ENCODE measurements at places on chromosomes 1 and 21.
A peak's percentile ranks its signal among the peaks of the same experiment; 100 is the strongest.

GRCh38 chr1:169886931-169887330 is 6.8 kb downstream of the SCYL3 start:
- no peak for DNase-seq

GRCh38 chr1:185068341-185068740 is 23.0 kb downstream of the RNF2 start:
- DNase-seq: no peak

- no peak for DNase-seq
Observed at GRCh38 chr1:154219541-154219940, 1.2 kb upstream of the UBAP2L start.

- DNase-seq: peak; percentile 19
Observed at GRCh38 chr1:158035976-158036583, 42.6 kb downstream of the KIRREL1 start.

DNA sequence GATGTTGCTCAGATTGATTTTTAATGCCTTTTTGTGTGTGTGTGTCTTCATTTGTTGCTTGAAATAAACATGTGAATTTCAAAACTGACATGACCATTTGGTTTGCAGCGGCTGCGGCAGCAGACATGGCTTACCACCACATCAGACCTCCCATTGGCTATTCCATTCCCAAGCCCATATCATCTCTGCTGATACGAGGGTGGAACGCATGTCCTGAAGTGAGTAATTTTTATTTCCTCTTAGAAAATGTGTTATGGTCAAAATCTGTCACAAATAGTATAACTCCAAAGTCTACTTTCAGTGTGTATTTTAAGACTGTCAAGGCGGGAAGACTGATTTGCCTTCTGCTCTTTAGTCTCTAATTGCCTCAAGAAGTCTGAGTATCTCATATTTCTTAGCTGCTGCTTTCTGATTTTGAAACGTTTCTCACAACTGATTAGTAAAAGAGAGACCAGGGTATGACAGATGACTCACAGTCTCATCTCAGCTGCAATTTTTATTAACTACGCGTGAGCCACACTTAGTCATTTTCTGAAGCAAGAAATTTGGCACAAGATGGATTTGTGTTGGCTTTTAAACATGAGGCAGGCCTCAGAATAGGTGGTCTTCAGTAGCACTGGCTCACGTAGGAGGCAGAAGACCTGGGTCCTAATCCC is 49.0 kb downstream of the LRRC53 start:
- DNase-seq: no peak

DNA sequence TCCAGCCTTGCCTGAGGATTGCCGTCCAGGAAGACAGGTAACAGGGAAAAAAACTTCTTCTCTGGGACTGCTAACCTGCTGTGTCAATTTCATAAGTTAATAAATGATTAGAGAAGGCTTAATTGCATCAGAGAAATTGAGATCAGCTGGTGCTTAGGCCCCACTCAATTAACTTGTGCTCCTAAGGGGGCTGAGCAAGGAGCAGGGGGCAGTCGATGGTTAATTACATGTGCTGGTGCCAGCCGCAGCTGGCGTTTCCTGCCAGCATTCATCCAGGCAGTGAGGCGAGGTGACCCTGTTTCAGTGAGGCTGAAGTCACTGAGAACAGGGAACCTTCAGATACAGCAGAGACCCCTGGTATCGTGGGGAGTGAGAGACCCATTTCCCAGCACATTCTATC is 60.0 kb downstream of the FAM163A start:
- peak; percentile 16 for DNase-seq

- no peak for DNase-seq
Observed at GRCh38 chr1:19689856-19690255, 25.2 kb downstream of the HTR6 start.

GRCh38 chr21:31410499-31411131 is 66.6 kb upstream of the TIAM1 start:
- no peak for DNase-seq

DNA sequence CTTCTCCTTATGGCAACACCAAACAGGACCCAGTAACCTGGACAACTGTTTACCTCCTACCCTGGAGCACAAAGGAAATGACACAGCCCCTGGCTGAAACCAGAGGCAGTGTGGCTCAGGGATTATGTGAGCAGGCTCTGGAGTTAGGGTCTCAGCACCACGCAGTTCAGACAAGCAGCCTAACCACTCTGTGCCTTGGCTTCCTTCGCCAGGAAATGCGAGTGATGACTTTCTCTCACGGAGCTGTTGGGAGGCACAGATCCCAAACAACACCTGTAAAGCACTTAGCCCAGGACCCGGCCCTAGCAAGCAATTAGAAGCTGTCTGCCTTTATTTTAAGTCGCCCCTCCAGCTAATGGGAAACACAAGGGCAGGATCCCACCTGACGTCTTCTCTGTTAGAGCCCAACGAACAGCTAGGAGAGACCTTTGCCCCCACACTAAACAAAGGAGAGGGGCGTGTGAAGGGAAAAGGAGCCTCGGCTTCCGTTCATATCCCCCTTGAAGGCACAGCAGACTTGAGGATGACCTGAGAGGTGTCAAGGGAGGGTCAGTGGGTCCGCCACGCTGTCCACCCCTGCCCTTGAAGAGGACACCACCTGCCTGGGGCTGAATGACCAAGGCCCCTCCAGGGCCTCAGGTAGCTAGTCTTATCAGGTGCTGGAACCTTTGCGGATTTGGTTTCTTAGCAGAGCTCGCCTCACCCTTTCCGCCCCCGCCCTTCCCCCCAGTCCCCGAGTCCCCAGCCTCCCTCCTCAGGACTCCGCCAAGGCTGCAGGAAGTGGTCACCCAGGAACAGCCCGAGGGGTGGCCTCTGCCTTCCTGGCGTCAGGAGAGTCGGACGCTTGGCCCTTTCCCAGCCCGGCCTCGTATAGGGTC is 860 bp downstream of the TMEM63A start:
- no peak for DNase-seq

- DNase-seq: no peak
Observed at GRCh38 chr1:158103861-158104522, 76.7 kb upstream of the CD1D start.

DNA sequence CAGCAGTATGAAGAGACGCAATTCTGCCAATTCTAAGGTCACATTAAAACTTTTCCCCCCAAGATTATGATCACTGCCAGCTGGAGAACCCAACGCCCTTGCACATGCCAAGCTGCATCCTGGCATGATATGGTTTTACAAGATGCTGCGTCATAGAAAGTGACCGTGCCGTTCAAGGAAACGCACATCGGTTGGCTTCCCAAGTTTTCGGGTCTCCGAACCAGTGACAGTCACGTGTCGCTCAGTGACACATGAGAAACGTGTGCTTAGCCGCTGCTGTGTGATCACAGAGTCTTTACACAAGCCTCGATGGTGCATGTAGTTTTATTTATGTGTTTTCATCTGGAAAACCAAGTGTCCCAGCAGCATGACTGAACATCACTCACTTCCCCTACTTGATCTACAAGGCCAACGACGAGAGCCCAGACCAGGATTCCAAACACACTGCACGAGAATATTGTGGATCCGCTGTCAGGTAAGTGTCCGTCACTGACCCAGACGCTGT is 7.4 kb downstream of the SMIM1 start:
- no peak for DNase-seq

- no peak for DNase-seq
Observed at GRCh38 chr21:44612029-44612486, at the start of gene KRTAP10-8. KRTAP10-8 (plus strand) TSS chr21:44612079; CDS start chr21:44612101, 22 bp downstream.

GRCh38 chr1:119298687-119299303 is 69.8 kb upstream of the HAO2 start:
- DNase-seq: peak; percentile 83

DNA sequence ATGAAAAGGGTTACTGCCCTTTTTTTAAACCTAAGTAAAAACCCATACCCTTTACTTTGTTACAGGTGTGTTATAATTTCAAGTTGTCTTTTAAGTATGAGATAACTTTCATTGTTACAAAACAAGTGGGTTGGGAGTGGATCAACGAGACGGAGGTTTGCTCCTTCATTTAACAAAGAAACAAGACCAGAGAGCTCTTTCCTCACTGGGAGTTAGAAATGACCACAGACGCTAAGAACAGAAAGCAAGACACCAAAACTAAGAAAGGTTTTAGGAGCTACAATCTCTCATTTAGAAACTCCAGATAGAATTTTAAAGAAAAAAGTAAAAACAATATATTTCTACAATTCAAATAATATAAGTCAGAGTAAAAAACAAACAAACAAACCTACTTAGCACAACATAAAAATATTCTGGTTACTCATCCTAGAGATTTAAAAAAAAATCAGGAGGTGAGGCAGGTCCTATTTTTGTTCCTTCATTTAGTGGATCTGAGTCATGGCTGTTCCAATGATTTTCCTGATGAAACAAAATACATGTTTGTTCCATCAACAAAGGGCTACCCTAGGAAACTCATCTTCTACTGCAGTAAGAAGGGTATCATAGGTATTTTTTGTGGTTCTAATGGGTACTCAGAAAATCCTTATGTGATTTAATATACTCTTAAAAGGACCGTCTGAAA is 33.0 kb downstream of the APP start:
- DNase-seq: no peak

GRCh38 chr1:3609016-3609768 is 2.1 kb downstream of the MEGF6 start:
- no peak for DNase-seq

- DNase-seq: no peak
Observed at GRCh38 chr1:89692601-89693521, 59.9 kb downstream of the LRRC8C start.

DNA sequence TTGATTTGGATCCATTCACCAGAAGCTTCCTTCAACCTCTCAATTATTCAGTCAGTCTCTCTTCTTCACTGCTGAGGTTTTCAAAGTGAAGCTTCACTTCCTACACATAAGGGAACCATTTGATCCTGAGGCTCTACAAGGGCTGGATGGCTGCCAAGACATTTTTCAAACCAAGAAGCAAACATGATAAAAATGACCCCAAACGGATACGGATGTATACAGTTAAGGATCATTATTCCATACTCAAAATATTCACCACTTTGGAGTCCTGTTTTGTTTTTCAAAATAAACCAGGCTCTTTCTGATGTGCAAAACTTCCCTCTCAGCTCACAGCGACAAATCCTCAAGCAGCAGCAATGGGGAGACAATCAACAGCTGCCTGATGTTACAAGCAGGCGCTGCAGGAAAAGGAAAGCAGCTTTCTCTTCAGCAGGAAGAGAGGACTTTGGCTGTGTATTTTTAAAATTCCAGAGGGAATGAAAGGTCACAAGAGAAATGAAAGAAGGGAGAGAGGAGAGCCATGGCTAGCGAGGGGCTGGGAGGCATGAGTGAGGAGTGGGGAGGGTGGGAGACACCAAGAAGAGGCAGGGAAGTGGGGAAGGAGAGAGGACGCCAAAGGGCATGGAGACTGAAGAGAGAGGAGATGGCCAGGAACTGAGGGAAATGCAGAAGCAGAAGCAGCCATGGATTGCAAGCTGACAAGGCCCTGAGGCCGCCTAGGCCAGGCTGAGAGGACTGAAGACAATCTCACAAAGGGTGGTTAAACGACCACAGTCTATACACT is 145.4 kb downstream of the SLC45A1 start:
- peak; percentile 67 for DNase-seq

DNA sequence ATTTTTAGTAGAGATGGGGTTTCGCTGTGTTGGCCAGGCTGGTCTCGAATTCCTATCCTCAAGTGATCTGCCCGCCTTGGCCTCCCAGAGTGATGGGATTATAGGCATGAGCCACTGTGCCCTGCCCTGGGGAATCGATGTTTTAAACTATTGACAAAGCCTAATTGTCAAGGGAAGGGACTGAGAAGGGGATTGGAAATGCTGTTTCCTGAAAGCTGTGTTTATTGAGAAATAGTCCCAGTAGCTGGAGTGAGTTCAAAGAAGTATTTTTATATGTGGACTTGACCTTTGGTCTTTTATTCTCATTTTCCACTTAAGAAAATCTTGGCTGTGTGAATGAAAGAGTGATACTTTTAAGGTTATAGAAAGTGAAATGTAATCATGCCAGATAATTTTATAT is 47.5 kb downstream of the KIF1B start:
- DNase-seq: no peak

- DNase-seq: peak; percentile 64
Observed at GRCh38 chr21:38159355-38159754, 97.4 kb upstream of the KCNJ15 start.

GRCh38 chr21:26946744-26947446 is 20.0 kb downstream of the ADAMTS5 start:
- no peak for DNase-seq

DNA sequence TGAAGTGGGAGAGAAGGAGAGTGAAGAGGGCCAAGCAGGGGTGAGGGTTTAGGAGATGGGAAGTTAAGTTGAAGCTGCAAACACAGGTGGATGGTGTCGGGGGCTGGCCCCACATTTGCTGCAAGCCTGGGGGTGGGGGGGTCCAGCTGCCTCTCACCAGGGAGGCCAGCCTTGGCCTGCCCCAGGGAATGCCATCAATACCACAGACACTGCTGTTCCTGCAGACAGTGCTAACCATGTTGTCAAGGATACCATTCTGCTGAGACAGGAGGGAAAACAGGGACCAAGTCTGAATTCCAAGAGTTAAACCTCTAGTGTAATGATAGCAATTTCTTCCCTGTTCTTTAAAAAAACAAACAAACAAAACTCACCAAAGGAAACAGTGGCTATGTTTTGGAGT is 8.0 kb downstream of the MECR start:
- DNase-seq: no peak

- DNase-seq: peak; percentile 51
Observed at GRCh38 chr1:204902671-204903070, 32.0 kb downstream of the NFASC start.

DNA sequence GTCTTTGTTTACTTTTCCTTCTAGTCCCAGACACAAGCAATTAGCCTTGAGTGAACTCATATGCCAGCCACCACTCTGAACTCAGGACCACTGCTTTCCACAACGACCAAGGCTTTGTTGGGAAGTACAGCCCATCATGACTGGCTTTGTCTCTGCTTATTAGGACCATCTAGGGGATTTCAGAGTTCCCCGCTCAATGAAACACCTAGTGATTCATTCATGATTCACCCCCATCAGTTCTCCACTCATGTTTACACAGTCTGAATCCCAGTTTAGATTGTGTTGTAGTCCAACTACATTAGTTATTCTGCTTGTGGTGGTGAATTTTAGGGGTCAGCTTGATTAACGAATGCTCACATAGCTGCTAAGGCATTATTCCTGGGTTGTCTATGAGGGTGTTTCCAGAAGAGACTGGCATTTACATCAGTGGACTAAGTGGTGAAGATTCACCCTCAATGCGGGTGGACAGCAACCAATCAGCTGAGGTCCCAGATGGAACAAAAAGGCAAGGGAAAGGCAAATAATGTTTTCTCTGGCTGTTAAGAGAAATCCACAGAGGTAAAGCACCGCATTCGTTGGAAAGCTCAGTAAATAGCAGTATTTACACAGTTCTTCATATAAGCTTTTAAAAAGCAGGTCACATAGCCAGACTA is 122.7 kb downstream of the RGS21 start:
- DNase-seq: no peak

DNA sequence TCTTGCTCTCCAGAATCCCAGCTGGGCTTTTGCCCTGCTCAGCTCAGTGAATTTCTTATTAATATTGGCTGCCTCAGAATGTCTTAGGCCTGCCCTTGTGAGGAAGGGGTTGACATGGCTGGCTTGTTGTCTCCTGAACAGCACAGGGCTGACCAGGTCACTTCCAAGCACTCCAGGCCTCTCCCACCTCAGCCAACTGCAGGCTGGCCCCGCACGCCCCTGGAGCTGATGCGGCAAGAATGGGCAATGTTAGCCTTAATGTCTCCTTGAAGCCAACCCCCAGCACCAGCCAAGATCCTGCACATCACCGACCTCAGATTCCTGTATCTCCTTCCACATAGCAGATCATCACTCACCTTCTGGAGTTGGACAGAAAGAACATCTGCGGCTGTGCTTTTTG is 598.6 kb downstream of the AJAP1 start:
- DNase-seq: no peak

- no peak for DNase-seq
Observed at GRCh38 chr1:53270107-53270506, 31.8 kb upstream of the MAGOH start.

GRCh38 chr1:169466259-169467230 is 19.2 kb downstream of the SLC19A2 start:
- DNase-seq: peak; percentile 51
